ENCODE measurements at places on chromosomes 11 and 22.

- no peak for DNase-seq
Observed at GRCh38 chr11:2752923-2753322, 53.1 kb upstream of the KCNQ1OT1 start.

DNA sequence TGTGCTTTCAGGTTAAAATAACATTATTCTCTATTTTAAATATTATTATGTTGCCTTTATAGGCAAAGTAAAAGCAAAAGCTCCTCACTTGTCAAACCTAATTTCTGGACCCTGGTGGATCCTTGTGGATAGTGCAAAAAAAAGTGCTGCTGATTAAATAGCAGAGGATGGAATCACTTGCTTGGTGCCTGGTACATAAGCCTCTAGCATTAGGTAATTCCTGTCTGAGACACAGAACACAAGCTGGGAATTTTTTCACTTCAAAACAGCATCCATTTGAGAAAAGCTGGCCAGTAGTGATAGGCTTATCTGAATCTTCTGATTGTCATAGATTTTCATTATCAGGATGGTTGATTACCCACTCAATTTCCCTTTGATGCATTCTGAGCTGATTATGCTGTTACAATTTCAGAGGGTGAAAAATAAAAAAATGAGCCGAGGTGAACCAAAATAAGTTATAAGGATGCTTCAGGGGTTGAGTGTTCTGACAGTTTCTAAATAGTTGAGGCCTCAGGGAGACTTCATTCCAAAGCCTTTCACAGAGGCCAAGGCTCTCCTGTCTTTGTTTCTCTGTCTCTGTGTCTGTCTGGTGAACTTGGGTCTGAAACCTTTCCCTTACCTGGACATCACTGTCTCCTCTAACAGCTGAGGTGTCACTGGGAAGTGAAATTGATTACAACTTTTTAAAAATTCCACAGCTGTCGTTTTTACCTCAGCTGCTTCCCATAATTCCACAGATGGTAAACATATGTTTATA, 242.9 kb downstream of the NELL1 start:
- no peak for DNase-seq

DNA sequence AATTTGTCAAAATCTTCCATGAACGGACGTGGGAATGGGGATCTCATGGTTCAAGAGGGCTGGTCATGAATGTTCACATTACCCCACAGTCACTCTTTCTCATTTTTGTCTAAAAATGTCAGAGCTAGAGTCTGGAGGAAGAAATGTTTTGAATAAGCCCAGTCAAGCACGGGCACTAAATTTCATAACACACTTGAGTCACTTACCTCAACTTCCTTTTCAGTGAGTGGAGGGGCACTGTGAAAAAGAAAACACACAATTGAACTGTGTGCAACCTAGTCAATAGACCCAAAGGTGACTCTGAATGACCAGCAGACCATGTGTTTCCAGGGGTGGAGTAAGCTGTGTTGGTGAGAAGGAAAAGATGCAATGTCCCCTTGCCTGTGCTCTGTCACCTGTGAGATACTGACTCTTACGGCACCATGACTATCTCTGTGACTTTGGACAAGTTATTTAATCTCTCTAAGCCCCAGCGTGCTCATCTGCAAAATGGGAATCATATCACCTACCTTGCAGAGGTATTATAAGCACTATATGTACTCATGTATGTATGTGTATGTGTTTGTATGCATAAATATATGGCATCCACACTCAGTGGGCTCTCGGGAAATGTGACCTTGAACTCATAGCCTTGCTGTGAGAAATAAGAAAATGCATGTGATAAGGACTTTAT, 38.2 kb upstream of the LYVE1 start:
- no peak for DNase-seq

DNA sequence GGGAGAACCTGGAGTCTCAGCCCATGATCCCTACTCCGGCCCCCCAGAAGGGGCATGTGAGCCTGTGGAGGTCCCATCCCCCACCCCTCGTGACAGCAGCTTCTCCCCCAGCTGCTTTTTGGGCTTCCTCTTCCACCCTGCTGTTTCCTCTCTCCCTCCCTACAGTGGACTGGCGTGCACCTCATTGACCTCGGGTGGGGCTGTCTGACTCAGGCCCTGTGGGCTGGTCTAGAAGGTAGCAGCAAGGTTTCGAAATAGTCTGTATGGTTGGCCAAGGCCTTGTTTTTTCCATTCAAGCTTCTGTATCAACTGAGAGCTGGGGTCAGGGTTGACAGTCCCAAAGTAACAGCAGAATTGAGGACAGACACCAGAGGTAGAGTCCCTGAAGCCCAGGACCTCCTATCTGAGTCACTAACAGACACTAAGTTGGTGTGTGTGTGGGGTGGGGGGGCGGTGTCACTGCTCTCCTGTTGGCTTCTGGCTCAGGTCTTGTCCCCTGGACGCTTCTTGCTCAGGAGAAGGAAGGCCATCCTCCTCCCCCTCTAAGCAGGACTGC, 7.7 kb downstream of the SLC37A2 start:
- DNase-seq: no peak

GRCh38 chr11:18259259-18259658, 6.8 kb upstream of the SAA1 start:
- DNase-seq: no peak

DNA sequence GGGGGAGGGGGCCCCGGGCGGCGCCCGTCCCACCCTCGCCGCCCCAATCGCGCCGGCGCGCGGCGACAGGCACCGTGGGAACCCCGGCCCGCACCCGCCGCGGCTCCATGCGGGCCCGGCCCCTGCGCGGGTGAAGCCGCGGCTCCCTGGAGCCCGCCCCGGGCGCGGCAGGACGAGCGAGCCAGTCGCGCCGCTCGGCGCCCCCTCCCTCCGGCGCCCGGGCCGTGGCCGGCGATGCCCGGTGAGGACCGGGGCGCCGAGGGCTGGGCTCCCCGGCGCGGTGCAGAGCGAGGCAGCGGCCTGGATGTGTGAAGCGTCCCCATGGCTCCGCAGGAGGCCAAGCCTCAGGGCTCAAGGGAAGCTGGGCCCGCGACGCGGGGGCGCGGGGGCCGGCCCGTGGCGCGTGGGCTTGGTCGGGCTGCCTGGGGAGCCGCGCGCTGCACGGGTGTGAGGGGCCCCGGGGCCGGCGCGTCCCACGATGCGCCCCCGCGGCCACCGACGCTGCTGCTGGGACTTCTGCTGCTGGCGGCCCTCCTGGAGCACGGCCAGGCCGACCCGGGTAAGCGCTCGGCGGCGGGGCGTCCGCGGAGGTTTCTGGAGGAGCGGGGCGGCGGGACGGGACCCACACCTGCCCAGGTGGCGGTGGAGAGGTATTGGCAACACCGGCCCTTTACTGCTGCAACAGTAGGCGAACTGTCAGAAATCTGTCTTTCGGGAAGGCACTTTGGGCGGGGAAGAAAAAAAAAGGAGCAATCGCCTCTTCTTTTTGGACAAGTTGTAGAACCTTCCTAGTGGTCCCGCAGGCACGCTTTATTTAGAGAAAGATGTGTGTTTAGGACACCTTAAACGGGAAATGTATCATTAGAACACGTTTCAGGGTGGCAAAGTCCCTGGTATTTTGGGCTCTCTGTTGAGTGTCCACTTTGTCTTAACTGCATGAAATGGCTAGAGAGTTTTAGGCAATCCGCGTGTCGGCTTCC, 119.4 kb downstream of the HIPK3 start:
- DNase-seq: no peak

DNA sequence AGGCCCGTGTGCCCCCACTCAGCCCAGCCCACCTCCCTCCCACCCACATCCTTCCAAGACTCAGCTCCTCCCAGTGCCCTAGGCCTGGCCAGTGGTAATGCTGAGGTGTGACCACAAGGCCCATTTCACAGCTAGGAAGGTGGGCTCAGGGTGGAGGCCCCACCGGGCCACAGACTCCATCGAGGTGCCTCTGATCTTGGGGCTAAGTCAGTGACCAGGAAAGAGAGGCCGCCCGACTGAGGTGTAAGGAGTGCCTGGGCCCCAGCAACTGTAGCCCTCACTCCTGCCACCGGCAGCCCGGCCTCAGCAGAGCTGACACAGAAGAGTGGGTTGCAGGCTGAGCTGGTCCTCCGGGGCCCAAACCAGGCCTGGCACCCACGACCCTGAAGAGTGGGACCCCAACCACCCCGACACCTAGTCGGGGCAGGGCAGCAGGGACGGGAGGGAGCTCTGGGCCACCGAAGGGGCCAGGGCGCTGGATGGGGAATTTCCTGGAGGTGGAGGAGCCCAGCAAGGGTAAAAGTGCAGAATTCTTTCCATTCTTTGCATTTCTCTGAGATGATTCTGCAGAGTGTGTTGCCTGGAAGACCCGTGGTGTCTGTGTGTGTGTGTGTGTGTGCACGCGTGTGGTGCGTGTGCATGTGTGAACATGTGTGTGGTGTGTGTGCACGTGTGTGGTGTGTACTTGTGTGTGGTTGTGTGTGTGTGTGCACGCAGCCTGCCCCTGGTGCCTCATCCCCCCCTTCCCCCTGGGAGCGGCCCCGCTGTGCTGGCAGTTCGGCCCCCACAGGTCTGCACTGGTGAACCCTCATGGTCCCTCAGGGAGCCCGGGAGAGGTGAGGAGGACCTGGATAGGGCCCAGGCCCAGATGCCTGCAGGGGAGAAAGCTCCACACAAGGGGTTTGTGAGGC, 8.3 kb upstream of the PIM3 start:
- DNase-seq: no peak

- no peak for DNase-seq
Observed at GRCh38 chr11:32448232-32448631, 12.9 kb upstream of the WT1 start.

All from activated CD8-positive, alpha-beta memory T cell treated with anti-CD3 and anti-CD28 coated beads for 4 hours (primary cell).